ENCODE measurements at places on chromosomes 2 and 18.

GRCh38 chr2:193461431-193461934 lies 1266.8 kb upstream of the TMEFF2 start:
- no peak for DNase-seq

GRCh38 chr2:172693529-172694455 lies 41.9 kb upstream of the RAPGEF4 start:
- no peak for DNase-seq

GRCh38 chr2:145085612-145086011 lies 565.7 kb upstream of the ZEB2 start:
- no peak for DNase-seq

- DNase-seq: no peak
These were observed 174.5 kb downstream of the TCF4 start for GRCh38 chr18:55413474-55413873.

- DNase-seq: no peak
These were observed 44.9 kb downstream of the MYO7B start for GRCh38 chr2:127580167-127581049.

GRCh38 chr2:144548532-144549191 lies 28.7 kb upstream of the ZEB2 start:
- DNase-seq: no peak

- DNase-seq: no peak
These were observed 247.0 kb downstream of the ALPK2 start for GRCh38 chr18:58381676-58382411.

DNA sequence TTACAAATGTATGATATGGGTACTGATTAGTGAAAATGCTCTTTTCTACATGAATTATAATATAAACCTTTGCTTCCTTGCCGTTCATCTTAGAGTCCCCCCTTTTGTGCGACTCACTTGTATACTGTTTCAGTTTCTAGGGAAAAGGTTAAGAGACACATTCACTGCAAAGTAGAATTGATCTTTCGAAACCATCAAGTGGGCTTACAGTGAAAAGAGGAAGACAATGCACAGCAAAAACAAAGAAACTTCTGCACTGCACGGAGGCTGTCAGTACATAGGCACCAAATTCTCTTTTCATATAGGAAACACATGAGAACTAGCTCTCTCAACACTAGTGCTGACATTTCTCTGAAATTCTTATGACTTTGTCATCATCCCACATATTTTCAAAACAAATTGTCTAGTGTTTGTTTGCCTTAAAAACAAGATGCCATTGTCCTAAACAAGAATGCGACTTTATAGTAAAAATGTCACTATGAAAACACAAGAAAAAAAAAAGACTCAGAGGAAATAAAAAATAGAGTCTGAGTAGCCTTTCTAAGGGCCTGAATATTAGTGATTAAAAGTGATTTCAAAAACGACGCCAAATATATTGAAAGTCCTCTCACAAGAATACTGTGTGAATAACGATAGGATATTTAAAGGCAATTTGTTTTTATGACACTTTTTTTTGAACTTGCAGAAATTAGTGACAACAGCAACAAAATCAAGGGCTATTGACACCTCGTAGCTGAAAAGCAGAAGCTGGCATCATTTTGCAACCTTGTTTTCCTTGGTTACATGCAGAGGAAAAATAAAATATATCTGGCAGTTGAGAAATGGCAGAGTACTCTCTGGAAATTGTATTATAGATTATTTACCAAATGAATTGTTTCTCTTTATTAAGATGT lies 827.0 kb downstream of the BCL11A start:
- DNase-seq: no peak

DNA sequence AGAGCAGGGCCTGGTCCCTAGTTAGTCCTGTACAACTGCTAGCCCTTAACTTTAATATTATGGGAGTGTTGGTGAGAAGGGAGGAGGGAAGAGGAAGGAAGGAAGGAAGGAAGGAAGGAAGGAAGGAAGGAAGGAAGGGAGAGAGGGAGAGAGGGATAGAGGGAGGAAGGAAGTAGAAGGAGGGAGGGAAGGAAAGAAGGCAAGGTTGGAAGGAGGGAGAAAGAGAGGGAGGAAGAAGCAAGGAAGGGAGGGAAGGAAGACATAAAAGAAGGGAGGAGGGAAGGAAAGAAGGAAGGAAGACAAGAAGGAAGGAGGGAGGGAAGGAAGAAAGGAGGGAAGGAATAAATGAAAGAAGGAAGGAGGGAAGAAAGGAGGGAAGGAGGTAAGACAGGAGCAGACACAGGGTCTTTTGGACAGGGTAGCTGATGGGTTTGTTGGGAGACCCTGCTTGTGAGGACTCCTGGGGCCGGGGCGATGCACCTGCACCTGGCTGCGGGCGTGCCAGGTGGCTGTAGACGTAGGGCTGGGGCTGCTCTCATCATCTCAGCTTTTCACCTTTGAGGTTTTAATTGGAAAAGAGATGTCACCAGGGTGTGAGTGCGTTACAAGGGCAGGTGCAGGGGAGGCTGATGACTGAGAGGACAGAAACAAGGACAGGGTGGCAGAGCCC lies 5.9 kb upstream of the POMC start:
- no peak for DNase-seq

DNA sequence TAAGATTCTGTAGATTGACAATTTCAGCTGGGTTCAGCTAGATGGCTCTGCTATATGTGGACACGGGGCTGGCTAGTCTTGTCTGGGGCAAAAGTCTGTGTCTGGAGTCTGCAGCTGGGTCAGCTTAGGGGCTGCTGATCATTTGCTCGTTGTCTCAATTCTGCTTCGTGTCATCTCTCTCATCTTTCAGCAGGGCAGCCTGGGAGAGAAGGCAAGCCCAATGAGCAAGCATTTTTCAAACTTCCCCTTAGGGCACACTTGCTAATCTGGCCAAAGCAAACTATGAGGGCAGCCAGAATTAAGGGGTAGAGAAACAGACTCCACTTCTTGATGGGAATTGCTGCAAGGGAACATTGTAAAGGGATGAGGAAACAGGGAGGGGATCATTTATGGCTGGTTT lies 462.6 kb downstream of the SLC4A3 start:
- DNase-seq: no peak

Measured in stimulated activated CD8-positive, alpha-beta memory T cell treated with anti-CD3 and anti-CD28 coated beads, Interleukin-4, amount 100 ng/mL, for 4 hours (primary cell).